ENCODE measurements at places on chromosomes 2 and 18.

DNA sequence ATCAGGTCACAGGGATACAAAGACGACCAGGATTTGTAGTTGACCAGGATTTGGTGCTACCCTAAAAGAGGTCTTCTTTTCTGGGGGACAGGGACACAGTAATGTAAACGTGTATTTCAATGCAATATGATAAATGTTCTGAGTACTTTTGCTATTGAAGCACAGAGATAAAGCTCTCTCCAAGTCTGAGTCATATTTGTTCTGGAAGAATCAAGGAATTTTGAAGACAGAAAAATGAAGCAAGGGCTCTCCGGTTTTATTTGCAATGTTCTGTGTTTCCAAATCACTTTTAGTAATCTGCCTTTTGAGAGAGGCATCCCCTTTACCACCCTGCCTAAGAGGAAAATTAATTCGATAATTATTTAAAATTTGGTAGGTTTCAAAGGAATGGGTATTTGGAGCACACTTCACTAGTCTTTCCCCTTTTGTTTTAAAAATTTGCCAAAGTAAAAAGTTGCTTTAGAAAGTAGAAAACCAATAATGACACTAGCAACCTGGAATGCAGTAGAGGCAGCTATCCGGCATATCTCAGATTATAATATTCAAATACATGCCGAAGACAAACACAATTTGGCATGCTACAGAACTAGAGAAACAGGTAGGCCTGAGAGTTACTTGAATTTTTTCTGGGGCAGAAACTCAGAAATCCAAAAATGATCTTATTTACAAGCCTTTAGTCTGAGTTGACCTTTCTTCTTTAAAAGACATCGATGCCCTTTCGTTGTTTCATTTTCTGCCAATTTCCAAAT is 82.7 kb downstream of the MREG start:
- DNase-seq: no peak

- DNase-seq: no peak
Observed at GRCh38 chr2:232979871-232980461, 33.1 kb downstream of the NGEF start.

DNA sequence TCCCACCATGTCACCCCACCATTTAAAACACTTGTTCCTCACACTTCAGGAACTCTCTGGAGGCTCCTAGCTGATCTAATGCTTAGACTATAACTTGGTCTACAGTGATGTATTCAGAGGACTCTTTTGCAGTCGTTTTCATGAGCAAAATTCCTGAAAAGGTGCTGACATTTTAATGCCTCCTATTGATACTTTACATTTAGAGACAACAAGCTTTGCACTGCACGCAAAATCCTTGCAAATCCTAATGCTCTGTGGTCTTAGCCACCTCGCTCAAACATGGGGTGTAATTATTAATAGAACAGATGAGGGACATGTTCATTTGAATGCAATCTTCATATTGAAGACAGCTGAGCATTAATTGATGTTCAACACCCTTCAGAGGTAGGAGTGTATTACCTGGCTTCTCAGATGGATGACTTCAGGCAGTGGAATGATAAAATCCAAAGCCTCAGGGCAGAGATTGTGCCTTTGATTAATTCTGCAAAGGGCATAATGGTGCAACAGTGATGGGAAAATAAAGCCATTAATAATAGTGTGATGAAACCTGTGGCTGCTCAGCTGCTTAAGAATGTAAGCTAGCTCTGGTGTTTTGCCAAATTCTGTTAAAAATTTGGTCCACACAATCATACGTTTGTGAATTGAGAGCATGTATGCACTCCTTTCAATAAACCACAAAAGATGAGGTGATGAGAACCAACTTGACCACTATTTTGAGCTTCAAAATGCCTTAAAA is 5.4 kb downstream of the CTAGE1 start:
- DNase-seq: no peak

DNA sequence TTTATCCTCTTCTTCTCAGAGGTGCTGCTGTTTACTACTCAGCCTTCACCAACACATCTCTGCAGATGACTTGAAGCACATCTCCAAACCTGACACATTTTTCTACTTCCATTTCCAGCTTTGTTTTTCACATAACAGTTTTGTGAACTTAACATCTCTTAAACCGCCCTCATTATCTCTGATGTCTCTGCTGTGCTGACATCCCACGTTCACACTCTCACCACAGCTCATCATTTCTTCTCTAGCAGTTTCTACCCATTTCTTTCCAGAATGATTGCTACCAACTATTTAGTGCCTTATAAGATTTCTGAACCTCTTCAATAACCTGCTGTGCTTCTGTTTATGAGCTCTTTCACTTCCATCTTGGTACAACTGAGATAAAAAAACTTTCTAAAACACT is 238.0 kb downstream of the PTPRM start:
- DNase-seq: no peak

GRCh38 chr2:168212167-168212566 is 35.2 kb downstream of the STK39 start:
- no peak for DNase-seq

GRCh38 chr18:11840493-11840892 is 10.7 kb upstream of the CHMP1B start:
- DNase-seq: no peak

DNA sequence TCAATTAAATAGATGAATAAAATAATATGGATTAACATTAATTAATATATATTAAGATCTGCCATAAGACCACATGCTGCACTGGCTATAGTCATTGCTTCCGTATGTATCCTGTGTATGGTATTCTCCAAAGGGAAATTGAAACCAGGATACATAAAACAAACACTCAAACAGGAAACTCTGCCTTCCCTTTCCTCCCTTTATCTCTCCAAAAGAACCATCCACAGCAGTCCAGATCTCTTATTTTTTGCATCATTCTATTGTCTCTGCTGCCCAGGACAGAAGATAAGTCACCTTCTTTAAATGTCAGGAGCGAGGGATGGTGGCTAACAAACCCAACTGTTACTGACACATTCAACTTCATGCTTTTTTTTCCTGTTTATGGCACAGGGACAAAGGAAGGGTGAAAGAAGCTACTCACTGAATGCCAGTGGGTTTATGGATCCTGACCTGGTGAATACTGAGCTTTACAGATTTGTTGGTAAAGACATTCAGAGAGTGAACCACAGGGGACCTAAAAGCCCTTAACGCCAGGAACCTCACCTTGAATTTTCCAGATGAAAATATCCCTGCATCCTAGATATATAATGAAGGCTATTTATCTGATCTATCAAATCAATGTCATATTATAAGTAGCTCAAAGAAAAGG is 67.5 kb downstream of the CSRNP3 start:
- no peak for DNase-seq

- DNase-seq: no peak
Observed at GRCh38 chr2:82198809-82199492, 1894.4 kb upstream of the LRRTM1 start.

DNA sequence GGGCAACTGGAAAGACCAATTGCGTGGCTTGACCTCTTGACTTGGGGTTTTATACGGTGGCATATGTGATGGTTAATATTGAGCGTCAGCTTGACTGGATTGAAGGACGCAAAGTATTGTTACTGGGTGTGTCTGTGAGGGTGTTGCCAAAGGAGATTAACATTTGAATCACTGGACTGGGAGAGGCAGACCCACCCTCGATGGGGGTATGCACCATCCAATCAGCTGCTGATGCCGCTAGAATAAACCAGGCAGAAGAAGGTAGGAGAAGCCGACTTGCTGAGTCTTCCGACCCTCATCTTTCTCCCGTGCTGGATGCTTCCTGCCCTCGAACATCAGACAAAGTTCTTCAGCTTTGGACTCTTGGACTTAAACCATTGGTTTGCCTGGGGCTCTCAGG is 34.2 kb upstream of the YPEL5 start:
- no peak for DNase-seq

- peak; percentile 55 for DNase-seq
Observed at GRCh38 chr2:24824966-24825882, 32.0 kb downstream of the CENPO start.

DNA sequence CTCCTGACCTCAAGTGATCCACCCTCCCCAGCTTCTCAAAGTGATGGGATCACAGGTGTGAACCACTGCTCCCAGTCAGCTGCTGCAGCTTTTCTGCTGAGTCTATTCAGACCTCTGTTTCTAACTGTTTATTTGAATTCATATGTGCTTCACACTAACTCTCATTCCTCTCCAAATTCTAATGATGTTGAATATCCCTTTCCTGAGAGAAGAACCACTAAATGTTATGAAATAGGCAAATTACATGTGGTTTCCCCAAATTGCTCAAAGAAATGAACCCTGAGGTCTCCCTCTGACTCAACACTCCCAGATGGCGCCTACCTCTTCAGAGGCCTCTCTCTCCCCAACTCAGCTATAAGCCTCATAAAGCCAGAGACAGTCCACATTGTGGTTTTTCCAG is 98.6 kb downstream of the IRS1 start:
- DNase-seq: no peak

GRCh38 chr2:205593891-205594290 is 88.4 kb upstream of the NRP2 start:
- no peak for DNase-seq

DNA sequence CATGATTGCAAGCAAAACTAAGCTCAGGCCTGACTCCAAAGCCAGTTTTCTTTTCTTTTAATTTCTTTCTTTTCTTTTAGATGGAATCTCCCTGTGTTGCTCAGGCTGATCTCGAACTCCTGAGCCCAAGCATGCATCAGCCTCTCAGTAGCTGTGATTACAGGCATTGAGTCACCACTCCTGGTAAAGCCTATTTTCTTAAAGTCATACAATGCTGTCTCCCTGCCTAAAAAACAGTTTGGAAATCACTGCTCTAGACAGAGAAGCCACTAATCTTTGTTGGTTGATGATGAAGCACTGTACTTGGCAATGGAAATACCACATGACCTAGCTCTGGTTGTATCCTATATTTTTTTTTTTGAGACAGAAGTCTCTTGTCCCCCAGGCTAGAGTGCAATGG is 33.1 kb upstream of the ZNF532 start:
- DNase-seq: no peak

DNA sequence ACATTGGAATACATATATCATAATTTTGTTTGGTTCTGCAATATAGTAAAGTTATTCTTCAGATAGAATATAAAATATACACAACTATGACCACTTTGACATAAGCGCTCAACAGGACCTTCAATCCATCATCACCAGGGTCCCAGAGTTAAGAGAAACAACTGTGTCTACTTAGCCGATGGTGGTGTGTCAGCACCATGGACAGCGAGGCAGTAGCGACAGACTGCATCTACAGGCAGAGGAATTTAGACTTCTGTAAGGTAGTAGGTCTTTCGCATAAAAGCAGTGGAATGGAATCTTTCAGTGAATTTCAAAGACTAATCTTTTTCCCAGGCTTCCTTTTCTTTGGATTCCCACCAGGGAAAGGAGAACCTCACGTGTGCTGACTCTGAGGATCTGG is 20.5 kb upstream of the LRPPRC start:
- DNase-seq: peak; percentile 32

- peak; percentile 1 for DNase-seq
Observed at GRCh38 chr2:138787053-138787666, 7.0 kb upstream of the NXPH2 start.

- no peak for DNase-seq
Observed at GRCh38 chr18:35577045-35577848, 4.3 kb upstream of the GALNT1 start.

DNA sequence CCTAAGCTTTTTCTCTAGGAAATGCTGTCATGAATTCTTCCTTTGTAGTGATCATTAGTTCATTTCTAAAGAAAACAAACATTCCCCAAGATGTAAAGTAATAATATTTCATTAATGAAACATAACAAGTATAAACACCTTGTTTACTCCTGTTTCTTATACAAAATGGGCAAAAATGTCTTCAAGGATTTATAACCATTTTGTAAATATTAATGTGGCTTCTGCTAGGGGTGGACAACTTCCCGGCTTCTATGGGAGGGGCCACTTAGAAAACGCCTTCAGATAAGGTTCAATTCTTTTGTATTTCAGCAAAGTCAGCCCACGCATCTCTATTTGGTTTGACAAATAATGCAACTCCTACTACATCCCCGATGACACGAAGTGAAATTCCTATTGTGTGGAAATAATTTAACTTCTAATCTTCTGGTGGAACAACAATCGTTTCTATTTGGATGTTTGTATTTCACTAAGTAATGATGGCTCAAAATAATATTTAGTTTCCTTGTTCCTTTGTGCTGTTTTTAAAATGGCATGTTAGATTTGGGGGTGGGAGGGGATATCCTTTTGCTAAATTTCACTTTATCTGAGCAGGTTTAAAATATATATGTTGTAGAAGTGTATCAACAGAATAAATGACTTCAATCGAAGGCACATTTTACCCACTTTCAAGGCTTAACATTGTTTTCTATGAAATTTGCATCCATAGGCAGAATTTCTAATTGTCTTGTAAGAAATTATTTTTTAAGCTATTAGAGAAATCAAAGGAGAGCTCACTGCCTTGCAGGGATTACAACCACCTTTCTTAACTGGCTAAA is 14.7 kb upstream of the HOXD1 start:
- no peak for DNase-seq

GRCh38 chr2:2045141-2045540 is 285.9 kb downstream of the MYT1L start:
- no peak for DNase-seq

DNA sequence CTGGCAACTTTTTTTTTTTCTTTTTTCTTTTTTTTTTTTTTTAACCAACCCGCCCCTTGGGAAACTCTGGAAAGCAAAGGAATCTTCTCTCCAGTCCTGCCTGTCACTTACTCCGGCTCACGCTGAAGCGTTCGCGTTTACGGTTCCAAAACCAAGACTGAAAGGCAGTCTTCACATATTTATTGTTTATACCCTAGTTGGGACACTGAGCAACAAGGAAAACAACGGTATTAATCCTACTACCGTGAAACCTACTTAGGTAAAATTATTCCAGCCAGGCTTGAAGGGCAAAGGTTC is 125.4 kb downstream of the OSBPL1A start:
- DNase-seq: no peak

GRCh38 chr2:158741625-158742024 is 53.5 kb upstream of the DAPL1 start:
- no peak for DNase-seq

DNA sequence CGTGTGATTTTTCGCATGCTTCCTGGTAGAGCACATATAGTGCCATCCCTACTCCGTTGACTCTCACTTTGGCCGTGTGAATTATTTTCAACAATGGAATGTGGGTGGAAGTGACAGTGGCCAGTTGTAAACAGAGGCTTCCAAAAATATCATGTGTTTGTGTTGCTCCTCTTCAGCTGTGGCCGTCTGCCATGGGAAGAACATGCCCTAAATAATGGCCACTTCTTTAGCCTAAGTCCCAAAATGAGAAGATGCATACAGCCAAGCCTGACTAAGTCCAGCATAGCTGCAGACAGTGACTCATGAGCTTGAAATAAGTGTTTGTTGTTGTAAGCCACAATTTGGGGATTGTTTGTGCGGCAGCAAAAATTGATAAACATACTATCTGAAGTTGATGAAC is 8.9 kb upstream of the GALNT1 start:
- no peak for DNase-seq

DNA sequence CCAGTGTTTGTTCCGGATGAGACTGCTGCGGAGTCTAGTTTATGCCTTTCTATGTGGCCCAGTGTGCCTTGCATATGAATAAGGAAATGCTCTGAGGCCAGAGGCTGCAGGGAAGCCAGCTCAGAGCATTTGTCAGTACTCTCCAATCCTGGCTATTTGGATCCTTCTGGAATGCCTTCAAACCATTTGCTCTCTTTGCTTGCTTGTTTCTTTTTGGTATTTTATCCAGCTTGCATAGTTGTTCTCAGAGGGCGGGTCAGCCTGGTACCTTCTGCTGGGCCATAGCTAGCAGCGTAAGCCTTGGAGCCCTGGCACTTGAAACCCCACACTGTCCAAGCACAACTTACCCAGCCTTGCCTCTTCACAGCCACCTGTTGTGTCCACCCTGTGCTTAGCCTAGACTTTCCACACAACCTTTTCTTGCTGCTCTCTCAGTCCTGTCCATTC is 20.5 kb downstream of the CENPO start:
- DNase-seq: no peak

- DNase-seq: no peak
Observed at GRCh38 chr2:149027590-149028250, 10.8 kb upstream of the LYPD6B start.
